ENCODE measurements at places on chromosomes 2 and 18.

GRCh38 chr18:65235966-65236624 lies 514.7 kb upstream of the CDH7 start:
- DNase-seq: no peak

GRCh38 chr2:59566739-59567138 lies 986.7 kb downstream of the BCL11A start:
- no peak for DNase-seq

DNA sequence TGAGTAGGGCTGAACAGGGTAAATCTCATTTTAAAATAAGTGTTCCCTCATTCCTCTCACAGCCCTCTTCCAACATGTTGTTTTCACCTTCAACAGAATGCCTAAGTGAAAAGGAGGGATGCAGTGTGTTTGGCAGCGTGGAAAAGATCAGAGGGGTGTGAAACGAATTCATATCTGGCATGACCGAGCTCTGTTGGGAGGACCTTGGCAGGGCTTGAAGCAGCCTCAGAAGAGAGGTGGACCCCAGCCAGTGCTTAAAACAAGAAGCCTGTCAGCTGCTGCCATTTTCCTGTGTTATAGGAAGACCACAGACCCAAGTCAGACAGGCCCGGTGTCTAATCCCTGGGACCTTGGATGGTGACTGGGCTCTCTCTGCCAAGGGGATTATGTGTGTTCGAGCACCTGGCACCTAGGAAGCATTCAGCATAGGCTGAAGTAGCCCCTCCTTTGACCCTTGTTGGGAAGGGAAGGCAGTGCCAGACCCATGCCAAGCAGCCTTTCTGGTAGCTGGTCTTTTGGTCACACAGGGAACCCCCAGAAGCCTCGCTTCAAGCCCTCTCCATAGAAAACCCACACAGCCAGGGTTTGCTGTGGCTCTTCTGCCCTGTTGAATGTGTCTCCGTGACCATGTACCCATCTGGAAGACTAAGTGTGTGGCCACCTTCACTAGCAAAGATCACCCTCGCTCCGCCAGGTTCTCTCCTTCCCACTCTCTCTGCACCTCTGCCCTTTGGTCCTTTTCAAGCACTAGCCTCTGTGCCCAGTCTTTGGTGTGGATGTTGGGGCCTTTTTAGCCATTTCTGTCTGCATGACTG lies 87.5 kb upstream of the ST3GAL5 start:
- DNase-seq: no peak

DNA sequence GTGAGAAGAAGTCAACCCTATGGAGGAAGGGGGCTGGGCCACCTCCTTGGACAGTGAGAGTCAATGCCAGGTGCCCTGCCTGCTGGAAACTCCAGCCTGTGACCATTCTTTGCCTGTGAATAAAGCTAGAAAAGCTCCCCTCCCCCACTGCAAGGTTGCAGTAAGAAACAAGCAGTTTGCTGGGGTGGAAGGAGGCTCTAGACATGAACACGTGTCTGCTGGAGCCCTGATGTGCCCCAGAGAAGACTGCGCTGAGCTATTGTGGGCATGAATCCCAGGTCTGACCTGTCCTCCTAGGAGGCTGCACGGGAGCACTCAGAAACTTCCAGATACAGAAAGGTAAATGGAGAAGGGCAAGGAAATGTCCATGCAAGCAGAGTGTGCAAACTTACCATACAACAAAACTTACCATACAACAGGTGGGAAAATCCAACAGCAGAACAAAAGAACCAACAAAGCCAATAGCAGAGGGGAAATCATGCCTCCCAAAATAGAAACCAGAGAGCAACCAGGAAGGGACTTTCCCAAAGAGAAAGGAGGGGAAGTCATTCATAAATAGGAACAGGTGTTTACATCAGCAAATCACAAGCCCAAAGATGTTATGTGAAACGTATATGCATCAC lies 278.7 kb downstream of the BCL2 start:
- no peak for DNase-seq

GRCh38 chr2:152174574-152174973 lies 989 bp downstream of the STAM2 start:
- DNase-seq: no peak

GRCh38 chr2:191215666-191216065 lies 29.5 kb upstream of the MYO1B start:
- DNase-seq: no peak

DNA sequence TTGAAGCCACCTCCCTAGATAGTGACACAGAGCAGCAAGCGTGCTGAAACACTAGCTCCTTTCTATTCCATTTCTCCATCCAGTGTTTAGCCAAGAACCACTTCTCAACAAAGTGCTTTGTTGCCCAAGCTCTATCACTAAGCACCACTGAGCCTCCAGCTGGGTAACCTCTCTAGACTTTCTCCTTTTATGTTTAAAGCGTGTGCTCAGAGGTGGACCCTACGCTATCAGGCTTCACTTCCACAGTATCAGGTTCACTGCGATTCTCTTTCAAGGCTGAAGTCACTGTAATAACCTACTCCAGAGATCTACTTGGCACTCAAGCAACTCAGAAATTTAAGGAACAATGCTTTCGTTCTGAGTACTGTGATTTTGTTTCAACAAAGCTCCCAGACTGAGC lies 197.9 kb downstream of the LNPK start:
- DNase-seq: no peak

- DNase-seq: no peak
Measured at GRCh38 chr2:110675679-110676078, 2.2 kb downstream of the BUB1 start.

GRCh38 chr18:24063121-24063731 lies 48.7 kb downstream of the TTC39C start:
- DNase-seq: peak; percentile 7

DNA sequence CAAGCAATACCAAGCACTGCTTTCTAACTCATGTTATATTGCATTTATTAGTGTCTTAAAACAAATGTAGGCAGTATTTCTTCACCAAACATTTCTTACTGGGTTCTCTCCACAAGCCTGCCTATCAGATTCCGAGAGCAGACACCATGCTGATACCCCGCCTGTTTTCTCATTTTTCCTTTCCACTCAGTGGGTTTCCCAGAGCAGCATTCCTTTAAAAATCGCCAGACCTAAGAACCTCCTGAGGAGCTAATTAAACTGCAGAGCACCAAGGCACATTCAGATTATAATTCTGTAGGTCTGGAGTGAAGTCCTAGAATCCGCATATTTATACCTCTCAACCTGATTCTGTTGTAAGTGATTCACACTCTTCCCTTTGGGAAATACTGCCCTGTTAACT lies 405.6 kb downstream of the TNS1 start:
- DNase-seq: no peak

GRCh38 chr2:224749136-224749535 lies 33.0 kb upstream of the CCDC195 start:
- DNase-seq: no peak

Measured in NCI-H226 (cell line).